ENCODE measurements at places on chromosomes 4 and X. TPM values are rescaled to one million over a fixed set of nuclear protein-coding genes. Genes with fewer than 3 reads are reported as not detected.

GUCY1A1 gene
- total RNA-seq, result not detected

RHOXF1 gene
- total RNA-seq, result not detected

DNA sequence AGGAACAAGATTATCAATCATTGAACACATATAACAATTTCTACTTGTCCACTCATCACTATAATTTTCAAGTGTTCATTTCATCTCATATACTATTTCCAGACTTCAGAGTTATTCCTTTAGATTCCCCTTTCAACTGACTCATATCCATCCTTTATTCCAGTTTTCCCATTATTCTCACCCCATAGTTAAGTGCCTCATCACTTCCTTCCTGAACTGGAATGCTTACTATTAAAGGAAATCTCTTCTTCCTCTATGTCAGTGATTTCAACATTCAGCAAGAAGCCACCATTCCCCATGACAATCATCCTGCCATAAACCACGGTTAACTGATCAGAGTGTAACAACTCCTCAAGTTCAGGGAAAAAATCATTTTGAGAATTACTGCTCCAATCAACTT lies 198.9 kb downstream of the FBXO8 start:
- no peak for DNase-seq

- no peak for DNase-seq
Observed at GRCh38 chr4:20938204-20938603, 237.9 kb downstream of the PACRGL start.

- no peak for DNase-seq
Observed at GRCh38 chr4:8688908-8689445, 96.4 kb downstream of the CPZ start.

DNA sequence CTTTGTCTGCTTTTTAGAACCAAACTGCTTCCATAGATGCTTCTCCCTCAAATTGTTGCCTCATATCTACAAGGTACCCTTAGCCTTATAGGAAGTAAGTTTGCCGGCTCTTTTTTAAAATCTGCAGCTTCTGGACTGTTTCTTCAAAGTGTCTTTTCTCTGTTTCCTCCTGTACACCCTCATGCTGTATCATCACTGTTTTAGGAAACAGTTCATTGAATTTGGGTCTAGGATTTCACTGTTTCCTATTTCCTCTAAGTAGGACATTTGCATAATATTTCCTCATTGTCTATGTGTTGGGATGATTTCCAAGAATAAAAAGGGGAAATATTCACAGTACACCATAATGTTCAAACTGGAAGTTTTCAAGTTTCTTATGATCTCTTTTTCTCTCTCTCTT lies 43.0 kb downstream of the BANK1 start:
- no peak for DNase-seq

GRCh38 chr4:97367878-97368277 lies 775.4 kb downstream of the STPG2 start:
- DNase-seq, result no peak

- no peak for DNase-seq
Observed at GRCh38 chrX:11269996-11270395, 23.2 kb upstream of the AMELX start.

DNA sequence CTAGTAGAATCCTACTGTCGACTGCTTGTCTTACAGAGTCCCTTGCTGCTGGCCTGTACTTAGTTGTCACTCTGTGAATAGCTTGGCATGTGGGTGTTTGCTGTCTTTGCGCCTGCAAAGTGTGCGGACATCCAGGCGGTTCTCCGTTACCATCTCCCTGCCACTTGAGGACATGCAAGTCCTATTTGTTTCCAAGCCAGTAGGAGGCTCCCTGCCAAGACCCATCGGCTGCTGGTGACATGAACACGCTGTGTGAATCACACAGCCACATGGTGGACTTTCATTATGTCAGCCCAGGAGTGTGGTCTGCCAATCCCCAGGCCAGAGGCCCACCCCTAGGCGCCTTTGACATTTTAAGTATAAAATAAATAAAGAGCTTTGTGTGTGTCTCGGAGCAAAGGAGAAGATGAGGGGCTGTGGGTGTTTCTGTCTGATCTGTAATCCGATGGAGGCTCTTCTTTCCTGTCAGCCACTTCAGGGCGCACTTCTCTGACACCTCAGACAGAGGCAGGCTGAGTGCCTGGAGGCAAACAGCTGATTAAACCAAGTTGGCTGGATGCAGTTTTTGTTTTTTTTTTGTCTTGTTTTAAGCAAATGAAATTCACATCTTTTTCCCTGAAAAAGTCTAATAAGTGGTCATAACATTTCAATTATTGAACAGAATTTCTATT lies 51.5 kb downstream of the ALPK1 start:
- DNase-seq, result no peak

DNA sequence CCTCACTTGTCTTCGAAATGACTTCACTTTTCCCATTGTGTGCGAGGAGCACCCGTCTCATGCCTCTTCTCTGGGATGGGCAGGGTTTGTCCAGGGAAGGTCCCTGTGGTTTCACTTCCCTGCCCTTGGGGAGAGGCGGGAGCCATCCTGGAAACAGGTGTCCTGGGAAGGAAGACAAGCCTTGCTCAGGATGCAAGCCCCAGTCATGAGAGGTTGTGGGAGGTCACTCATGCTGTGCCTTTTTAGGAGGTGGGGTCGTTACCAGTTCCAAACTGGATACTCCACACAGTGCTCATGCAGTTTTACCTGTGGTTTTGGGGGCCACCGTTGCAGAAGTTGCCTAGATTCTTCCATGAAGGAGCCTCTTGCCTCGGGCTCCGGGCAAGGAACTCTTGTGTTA lies 3.8 kb downstream of the RGS12 start:
- DNase-seq, result no peak
